RWPE1 (cell line): ENCODE measurements at places on chromosomes 7 and 10.

- no peak for DNase-seq
Observed at GRCh38 chr10:77972148-77972547, 45.6 kb upstream of the DLG5 start.

DNA sequence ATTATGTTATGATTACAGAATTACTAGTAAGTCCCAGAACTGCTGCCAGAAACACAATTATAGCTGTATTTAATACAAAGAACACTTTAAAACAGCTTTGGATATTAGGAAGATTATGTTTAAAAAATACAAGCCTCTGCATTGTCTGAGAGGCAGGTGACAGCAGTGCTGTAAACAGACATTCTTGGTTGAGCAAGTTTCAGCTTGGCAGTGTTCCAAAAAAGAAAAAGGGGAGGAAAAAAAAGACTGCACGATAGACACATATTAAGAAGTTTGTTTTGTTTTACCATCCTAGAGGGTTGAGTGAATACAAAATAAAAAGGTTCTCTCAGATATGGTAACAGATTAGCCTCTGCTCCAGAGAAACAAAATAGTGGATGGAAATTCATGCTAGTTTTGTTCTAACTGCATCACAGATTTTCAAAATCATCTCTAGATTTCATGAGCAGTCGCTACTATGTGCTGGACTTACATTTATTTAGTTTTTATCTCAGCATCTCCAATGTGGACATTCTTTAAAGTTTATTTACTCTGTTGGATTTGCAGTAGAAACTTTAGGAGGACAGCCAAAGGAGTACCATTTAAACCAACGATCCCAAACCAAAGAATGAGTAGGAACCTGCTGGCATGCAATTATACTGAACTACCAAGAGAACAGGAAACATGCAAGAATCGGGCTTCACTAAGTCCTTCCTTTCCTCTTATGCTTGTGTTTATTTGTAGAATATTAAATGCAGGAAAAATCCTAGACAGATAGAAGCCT, 9.0 kb downstream of the FAM204A start:
- DNase-seq = peak; percentile 23

GRCh38 chr10:119688033-119688508, 36.9 kb downstream of the BAG3 start:
- DNase-seq = no peak

- DNase-seq = no peak
Observed at GRCh38 chr10:77087366-77087765, 550.2 kb downstream of the KCNMA1 start.

DNA sequence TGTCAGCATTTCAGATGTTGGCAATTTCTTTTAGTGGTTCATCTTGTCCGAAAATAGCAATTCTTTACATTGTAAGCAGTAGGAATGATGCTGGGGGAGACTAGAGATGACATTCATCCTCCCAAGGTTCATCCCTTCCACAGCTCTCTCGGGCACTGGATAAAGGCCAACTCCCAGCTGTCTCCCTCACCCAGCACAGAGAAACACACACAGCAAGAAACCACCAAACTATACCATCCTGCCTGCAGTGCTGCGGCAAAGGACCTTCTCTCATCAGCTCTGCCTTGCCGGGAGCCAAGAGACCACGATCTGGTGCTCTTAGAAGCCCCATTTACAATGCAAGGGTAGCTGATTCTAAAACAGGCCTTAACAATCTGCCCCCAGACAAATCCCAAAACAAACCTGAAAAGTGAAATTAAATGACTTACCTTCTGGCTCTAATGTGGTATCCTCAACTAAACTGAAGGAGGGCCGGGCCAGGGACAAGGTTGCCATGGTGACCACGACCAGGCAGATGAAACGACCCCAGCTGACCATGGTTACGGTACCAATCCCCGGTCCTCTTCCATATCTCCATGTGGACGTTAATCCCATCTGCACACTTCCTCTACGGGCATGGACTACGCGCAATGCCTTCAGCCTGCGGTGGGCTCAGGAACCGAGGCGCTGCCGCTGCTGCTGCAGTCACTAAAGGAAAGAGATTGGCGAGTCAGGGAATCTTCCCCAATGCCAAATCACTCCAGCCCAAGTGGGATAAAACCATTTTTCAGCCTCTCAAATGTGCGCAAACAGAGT, 4.8 kb downstream of the FGFR2 start:
- DNase-seq = no peak

GRCh38 chr10:106301146-106301545, 863.4 kb downstream of the SORCS1 start:
- no peak for DNase-seq

DNA sequence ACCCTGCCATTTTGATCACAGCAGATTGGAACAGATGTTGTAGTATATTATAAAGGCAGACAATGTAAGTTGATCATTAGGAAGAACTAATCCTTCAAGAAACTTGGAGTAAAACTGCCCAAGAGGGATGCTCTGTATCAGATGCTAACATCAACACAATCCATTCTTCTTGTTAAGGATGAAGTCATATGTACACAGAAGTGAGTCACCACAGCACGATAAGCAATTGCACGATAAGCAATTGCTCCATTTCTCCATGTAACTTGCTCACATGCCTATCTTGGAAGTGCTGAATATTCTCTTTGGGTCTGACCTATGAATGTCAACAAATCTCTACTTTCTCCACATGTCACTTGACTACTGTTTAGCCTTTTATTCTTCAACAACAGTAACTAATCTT, 41.5 kb upstream of the DMTF1 start:
- DNase-seq = peak; percentile 50

- no peak for DNase-seq
Observed at GRCh38 chr7:45643630-45644029, 69.5 kb downstream of the ADCY1 start.

GRCh38 chr7:5689118-5689517, 92.3 kb downstream of the RNF216 start:
- no peak for DNase-seq

GRCh38 chr10:58743466-58744115, 230.9 kb downstream of the BICC1 start:
- DNase-seq = no peak

DNA sequence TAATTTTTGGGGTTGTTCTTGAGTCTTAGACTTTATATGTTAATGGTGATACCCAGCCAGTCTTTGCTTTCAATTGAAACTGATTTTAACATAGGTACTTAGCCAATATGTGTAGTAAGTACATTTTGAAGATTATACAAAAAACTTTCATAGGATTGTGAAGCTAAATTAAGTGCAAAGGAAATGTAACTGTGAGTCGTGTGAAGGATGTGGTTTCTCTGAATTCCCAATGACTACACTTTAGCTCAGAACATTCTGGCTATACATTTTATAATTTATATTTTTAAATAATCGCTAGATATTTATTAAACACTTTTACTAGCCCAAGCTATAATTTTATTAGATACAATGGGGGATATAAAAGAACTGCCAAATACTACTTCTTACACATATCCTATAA, 359.3 kb downstream of the PCLO start:
- no peak for DNase-seq

- no peak for DNase-seq
Observed at GRCh38 chr7:65397730-65398142, 24.1 kb downstream of the ZNF92 start.

- no peak for DNase-seq
Observed at GRCh38 chr10:88333248-88333630, 249.9 kb downstream of the RNLS start.

DNA sequence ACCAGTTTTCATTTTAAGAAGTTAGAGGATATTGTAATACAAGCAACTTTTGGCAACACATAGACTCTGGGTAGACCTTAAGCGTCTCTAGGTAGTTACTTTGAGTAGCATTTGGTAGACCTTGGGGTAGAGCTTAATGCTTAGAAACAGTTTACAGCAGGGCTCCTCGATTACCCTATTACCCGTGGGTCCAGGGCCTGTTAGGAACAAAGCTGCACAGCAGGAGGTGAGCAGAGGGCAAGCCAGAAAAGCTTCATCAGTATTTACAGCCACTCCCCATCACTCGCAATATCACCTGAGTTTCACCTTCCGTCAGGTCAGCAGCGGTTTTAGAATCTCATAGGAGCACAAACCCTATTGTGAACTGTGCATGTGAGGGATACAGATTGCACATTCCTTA, 173.5 kb downstream of the TSPAN12 start:
- DNase-seq = no peak

DNA sequence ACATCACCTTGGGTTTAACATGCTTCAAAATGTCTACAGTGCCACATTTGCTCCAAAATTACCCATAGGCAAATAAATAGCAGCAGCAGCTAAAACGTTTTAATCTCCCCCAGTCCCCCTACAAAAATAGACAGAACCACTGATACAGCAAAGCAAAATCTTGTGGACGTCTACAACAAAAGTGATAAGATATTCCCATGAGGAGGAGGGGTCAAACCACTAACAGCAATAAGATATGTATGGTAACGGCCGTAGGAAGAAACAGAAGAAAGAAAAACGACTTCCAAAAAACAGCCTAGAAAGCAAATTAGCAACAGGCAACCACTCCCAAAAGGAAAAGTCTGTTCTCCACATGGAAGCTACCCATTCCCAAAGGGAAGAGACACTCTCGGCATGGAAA, 34.5 kb upstream of the ST8SIA6 start:
- no peak for DNase-seq

- no peak for DNase-seq
Observed at GRCh38 chr10:63935705-63936104, 414.5 kb downstream of the REEP3 start.

- DNase-seq = no peak
Observed at GRCh38 chr7:152989889-152990380, 230.4 kb downstream of the ACTR3B start.

DNA sequence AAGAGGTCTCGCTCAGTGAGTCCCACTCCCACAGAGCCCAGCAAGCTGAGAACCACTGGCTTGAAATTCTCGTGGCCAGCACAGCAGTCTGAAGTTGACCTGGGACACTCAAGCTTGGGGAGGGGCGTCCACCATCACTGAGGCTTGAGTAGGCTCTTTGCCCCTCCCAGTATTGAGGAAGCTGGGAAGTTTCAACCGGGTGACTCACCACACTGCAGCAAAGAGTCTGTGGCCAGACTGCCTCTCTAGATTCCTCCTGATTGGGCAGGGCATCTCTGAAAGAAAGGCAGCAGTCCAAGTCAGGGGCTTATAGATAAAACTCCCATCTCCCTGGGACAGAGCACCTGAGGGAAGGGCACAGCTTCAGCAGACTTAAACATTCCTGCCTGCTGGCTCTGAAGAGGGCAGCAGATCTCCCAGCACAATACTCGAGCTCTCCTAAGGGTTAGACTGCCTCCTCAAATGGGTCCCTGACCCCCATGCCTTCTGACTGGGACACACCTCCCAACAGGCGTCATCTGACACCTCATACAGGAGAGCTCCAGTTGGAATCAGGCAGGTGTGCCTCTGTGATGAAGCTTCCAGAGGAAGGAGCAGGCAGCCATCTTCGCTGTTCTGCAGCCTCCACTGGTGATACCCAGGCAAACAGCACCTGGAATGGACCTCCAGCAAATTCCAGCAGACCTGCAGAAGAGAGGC, 970.9 kb upstream of the LRRN3 start:
- DNase-seq = peak; percentile 3

DNA sequence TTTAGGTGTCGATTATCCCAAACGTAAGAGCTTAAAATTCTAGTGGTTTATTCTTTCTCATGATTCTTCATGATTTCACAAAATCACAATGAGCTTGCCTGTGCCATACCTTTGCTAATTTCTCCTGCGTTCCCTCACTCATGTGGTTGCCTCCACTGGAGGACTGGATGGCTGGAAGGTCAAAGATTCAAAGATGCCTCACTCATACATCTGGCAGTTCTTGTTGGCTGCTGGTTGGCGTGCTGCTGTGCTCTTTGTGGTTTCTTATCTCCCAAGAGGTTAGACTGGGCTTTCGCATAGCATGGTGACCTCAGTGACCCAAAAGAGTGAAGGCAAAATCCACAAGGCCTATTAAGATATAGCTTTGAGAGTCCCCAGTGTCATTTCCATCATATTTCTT, 877.6 kb upstream of the AUTS2 start:
- DNase-seq = no peak

DNA sequence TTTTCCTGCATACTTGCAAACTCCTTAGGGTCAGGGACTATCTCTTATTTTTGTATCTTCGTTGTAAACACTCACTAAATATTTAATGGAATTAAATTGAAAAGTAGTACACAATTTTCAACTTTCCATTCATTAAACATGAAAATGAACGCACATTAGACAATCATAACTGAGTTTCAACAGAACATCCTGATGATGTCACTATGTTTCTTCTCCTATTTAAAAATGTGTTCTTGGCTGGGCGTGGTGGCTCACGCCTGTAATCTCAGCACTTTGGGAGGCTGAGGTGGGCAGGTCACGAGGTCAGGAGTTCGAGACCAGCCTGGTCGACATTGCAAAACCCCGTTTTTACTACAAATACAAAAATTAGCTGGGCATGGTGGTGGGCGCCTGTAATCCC, 14.1 kb upstream of the PURB start:
- DNase-seq = no peak

- no peak for DNase-seq
Observed at GRCh38 chr7:145175366-145175765, 339.5 kb upstream of the TPK1 start.

GRCh38 chr10:62652114-62652513, 152.4 kb upstream of the ADO start:
- DNase-seq = no peak
